Left lung (tissue), 14 donors: ENCODE measurements at places on chromosomes 2 and 18. TPM values are rescaled to one million over a fixed set of nuclear protein-coding genes. Genes with fewer than 3 reads are reported as not detected.

GCG gene
- not detected for total RNA-seq

LRATD1 gene
- total RNA-seq, result 3.3 TPM

COA5 gene
- 26.6 TPM for total RNA-seq

RSAD2 gene
- 12.5 TPM for total RNA-seq

DNA sequence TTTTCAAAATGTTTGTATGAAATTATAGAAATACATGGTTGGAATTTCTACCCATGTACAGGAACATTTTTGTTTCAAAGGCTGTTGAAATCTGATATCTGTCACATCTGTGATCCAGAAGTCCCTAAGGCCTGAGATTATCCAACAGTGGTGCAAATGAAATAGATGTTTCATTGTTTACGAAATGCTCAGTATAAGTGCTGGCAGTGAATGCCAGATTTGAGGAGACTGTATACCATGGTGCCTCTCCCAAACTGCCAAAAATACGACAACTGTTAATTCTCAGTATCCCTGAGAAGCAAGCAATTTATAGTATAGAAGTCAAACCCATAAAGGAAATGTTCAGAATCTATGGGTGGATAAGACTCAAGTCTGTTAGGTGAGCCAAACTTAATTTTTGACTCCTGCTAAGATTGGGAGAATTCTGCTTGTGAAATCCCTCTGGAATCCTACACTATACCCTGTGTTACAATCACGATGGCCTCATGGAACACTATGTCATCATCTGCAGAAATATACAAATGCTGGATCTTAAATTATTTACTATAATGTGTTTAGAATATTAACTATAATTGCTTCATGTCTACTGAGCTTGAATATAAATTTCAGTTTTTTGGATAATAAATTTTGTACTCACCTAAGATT lies 71.2 kb upstream of the DOCK10 start:
- no peak for DNase-seq
- no peaks in the 10 kb centered on the region for H3K27me3 ChIP-seq
- no peaks in the 10 kb centered on the region for H3K36me3 ChIP-seq
- H3K4me1 ChIP-seq, result no peaks in the 10 kb centered on the region
- H3K4me3 ChIP-seq, result no peak overlapping the region

- H3K4me3 ChIP-seq, result no peak overlapping the region
- no peaks in the 10 kb centered on the region for H3K36me3 ChIP-seq
- no peaks in the 10 kb centered on the region for H3K4me1 ChIP-seq
- no peak for DNase-seq
Observed at GRCh38 chr2:150480241-150480640, 7.2 kb downstream of the RND3 start.

GRCh38 chr2:71452565-71452964 lies 796 bp upstream of the DYSF start:
- H3K4me3 ChIP-seq, result peak overlapping the region; percentile 65
- H3K27ac ChIP-seq, result no peak overlapping the region
- H3K4me1 ChIP-seq, result peaks cover 70% of the 10 kb centered on the region
- DNase-seq, result no peak
- H3K27me3 ChIP-seq, result peaks cover 28% of the 10 kb centered on the region
- H3K36me3 ChIP-seq, result no peaks in the 10 kb centered on the region

DNA sequence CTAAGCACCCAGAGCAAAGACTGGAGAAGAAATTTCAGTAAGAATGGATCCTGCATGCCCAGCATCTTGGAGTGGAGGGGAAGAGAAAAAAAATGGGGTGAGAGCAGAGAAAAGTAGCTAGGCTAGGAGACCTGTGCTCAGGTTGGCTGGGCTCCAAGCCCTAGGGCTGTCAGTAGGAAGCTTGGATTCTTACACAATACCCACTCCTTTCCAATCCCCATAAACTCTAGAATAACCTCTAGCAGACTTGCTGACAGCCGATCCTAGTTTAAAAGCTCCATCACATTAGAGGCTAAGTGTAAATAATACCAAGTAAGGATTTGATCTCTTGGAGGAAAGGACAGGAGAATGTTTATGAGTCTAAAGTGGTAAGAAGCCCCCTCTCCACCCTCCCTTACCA lies 46.2 kb upstream of the NABP1 start:
- no peak overlapping the region for H3K4me3 ChIP-seq
- H3K36me3 ChIP-seq, result no peaks in the 10 kb centered on the region
- H3K27me3 ChIP-seq, result no peaks in the 10 kb centered on the region
- no peak for DNase-seq
- H3K4me1 ChIP-seq, result peaks cover 2% of the 10 kb centered on the region

SCN2A gene
- total RNA-seq, result 0.50 TPM

GRCh38 chr2:55078956-55079355 lies 28.7 kb upstream of the RTN4 start:
- H3K36me3 ChIP-seq, result no peaks in the 10 kb centered on the region
- no peaks in the 10 kb centered on the region for H3K27me3 ChIP-seq
- H3K4me3 ChIP-seq, result no peak overlapping the region
- H3K4me1 ChIP-seq, result no peaks in the 10 kb centered on the region
- no peak for DNase-seq

DNA sequence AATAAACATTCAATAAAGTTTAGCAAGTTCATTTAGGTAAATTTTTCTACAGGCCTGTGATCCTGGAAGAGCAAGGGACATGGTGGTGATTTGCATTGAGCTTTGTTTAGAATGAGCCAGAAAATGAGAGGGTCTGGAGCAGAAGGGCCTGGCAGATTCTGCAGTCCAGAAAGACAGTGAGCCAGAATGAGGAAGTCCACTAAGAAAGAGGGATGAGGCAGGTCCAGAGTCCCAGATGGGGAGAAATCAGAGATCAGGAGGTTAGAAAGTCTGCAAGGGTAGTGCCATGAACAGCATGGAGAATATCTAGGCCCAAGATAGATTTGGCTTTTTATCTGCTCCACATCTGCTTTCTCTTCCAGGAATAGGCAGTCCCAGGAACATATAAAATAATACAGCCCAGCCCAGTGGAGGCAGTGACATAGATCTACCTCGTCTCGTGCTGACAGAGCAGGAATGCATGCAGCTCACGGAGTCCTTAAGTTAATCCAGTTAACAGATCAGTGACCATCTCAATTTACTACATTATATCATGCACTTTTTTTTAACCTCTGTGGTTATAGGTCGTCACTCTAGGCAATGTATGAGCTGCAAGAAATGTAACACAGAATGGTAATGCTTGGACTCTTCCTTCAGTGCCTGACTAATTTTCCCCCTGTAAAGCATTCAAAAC lies 429.0 kb downstream of the SUCLG1 start:
- no peaks in the 10 kb centered on the region for H3K27me3 ChIP-seq
- no peak for DNase-seq
- H3K36me3 ChIP-seq, result no peaks in the 10 kb centered on the region
- H3K4me3 ChIP-seq, result no peak overlapping the region
- H3K4me1 ChIP-seq, result no peaks in the 10 kb centered on the region

LBX2 gene
- 1.6 TPM for total RNA-seq

PRSS56 gene
- not detected for total RNA-seq

GRCh38 chr2:32135409-32135808 lies 30.3 kb upstream of the SLC30A6 start:
- H3K4me1 ChIP-seq, result no peaks in the 10 kb centered on the region
- H3K27ac ChIP-seq, result no peak overlapping the region
- H3K27me3 ChIP-seq, result no peaks in the 10 kb centered on the region
- DNase-seq, result no peak

- H3K27me3 ChIP-seq, result no peaks in the 10 kb centered on the region
- H3K4me1 ChIP-seq, result peaks cover 21% of the 10 kb centered on the region
- peak overlapping the region; percentile 43 for H3K4me3 ChIP-seq
- H3K27ac ChIP-seq, result peak overlapping the region; percentile 87
- peak; percentile 84 for DNase-seq
Observed at GRCh38 chr2:174012347-174013314, 47.5 kb upstream of the SP3 start.

GRCh38 chr2:65615602-65616001 lies 183.2 kb upstream of the SPRED2 start:
- H3K4me1 ChIP-seq, result no peaks in the 10 kb centered on the region
- no peak for DNase-seq
- H3K27ac ChIP-seq, result no peak overlapping the region
- no peaks in the 10 kb centered on the region for H3K36me3 ChIP-seq

DNA sequence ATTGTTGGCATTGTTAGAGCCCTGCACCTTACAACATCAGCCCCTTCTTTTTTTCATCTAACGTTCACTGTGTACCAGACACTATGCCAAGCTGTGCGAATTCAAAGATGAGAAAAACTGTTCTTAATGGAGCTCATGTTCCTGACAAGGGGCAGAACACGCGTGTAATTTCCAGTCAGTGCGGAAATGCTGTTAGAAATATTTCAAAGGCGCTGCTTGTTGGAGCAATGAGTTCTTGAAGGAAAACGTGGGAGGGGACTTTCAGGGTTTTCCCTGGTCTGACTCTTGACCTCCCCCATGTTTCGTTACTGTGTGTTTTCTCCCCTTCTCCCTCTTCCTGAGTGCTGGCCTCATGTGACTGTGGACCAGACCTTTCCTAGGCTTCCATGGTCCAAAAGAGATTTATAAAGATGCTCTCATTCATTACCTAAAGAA lies 1.5 kb downstream of the MTHFD2 start:
- H3K4me3 ChIP-seq, result peak overlapping the region; percentile 92
- H3K4me1 ChIP-seq, result peaks cover 41% of the 10 kb centered on the region
- H3K27me3 ChIP-seq, result no peaks in the 10 kb centered on the region
- no peak for DNase-seq
- no peak overlapping the region for H3K27ac ChIP-seq
- H3K36me3 ChIP-seq, result peaks cover 13% of the 10 kb centered on the region

ANKRD36C gene
- 23.5 TPM for total RNA-seq

SLC4A3 gene
- 2.9 TPM for total RNA-seq

- no peak overlapping the region for H3K4me3 ChIP-seq
- DNase-seq, result no peak
- H3K27ac ChIP-seq, result no peak overlapping the region
- H3K27me3 ChIP-seq, result no peaks in the 10 kb centered on the region
Observed at GRCh38 chr18:32624182-32624723, 148.6 kb downstream of the KLHL14 start.

DNA sequence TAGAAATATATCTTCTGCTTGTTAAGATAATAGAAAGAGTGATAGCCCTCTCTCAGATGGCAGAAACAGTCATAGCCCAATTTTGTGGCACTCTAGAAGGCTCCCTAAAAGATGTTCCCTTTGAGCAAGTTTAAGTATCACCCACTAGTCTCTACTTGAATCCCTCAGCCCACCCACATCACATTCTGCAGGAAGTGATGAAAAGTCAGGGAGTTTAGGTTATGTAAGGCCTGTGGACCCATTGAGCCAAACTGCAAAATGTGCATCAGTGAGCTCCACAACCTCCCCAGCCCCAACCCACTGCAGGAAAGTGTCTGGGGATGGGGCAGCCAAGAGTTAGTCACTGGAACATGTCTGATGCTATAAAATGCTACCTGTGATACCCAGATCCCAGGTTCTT lies 25.6 kb downstream of the ANKRD44 start:
- H3K4me1 ChIP-seq, result peaks cover 50% of the 10 kb centered on the region
- no peak for DNase-seq
- H3K27ac ChIP-seq, result no peak overlapping the region
- no peaks in the 10 kb centered on the region for H3K36me3 ChIP-seq

ACMSD gene
- not detected for total RNA-seq

GRCh38 chr18:12048010-12048826 lies 45.4 kb upstream of the ANKRD62 start:
- H3K36me3 ChIP-seq, result no peaks in the 10 kb centered on the region
- no peaks in the 10 kb centered on the region for H3K27me3 ChIP-seq
- no peak overlapping the region for H3K4me3 ChIP-seq
- H3K27ac ChIP-seq, result no peak overlapping the region
- H3K4me1 ChIP-seq, result peaks cover 3% of the 10 kb centered on the region

GRCh38 chr2:111169924-111170323 lies 49.2 kb downstream of the BCL2L11 start:
- H3K4me3 ChIP-seq, result no peak overlapping the region
- no peak for DNase-seq
- no peaks in the 10 kb centered on the region for H3K4me1 ChIP-seq
- H3K27ac ChIP-seq, result no peak overlapping the region
- H3K27me3 ChIP-seq, result no peaks in the 10 kb centered on the region

GRCh38 chr2:235502336-235502735 lies 8.5 kb downstream of the AGAP1 start:
- no peaks in the 10 kb centered on the region for H3K27me3 ChIP-seq
- no peak for DNase-seq
- H3K4me1 ChIP-seq, result peaks cover 3% of the 10 kb centered on the region
- no peaks in the 10 kb centered on the region for H3K36me3 ChIP-seq
- H3K27ac ChIP-seq, result no peak overlapping the region

GPC1 gene
- 60.4 TPM for total RNA-seq

DNA sequence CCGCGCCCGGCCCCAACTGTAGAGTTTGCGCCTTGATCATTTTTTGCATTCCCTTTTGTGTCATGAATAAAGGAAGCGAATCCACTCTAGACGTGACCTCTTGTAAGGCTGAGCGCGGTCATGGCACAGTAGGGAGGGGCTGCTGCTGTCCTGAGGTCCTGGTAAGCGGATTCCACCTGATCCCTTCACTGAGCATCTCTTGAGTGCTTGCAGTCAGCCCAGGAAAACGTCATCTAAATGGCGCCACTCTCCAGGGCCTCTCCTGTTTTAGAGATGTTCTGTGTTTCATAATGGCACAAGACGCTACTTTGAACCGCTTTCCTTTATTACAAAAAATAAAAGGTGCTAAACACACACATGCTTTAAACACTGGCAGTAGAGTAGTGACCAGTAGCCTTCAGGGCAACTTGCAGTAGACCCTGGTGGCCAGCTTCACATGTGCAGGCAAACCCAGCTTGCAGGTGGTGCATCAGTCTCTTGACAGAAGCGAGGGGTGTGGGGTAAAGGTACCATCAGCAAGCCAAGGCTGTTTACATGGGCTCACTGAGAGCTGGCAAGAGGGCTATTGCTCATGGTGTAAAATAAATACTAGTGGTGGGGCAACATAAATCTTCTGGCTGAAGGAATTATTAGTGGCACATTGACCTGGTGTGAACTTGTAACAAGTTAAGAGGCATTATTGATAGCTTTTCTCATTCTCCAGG lies 43.0 kb upstream of the ACKR3 start:
- no peak overlapping the region for H3K27ac ChIP-seq
- H3K4me3 ChIP-seq, result no peak overlapping the region
- no peaks in the 10 kb centered on the region for H3K27me3 ChIP-seq
- DNase-seq, result no peak
